Activated T-cell treated with anti-CD3 and anti-CD28 coated beads for 1 hour (primary cell): ENCODE measurements at places on chromosomes 5 and 9.

DNA sequence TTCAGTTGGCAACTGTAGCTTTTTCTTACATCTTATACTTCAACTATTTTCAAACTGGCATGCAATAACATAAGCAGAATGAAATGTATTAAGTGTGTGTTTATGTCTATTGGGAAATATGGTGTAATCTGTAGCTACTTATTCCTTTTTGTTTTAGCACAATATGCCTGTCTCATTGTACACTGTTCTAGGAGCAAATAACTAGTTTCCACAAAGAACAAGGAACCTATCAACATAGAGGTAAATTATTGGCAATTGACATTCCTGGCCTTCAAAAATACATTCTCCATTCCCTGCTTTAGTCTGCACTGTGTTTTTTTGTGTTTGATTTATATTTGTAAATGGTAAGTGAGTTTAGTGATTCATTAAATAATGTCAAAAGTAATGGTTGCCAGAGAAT, 75.7 kb downstream of the FBXL7 start:
- no peak for DNase-seq

- DNase-seq, result no peak
Measured at GRCh38 chr5:158999339-158999738, 100.4 kb downstream of the EBF1 start.

GRCh38 chr9:76873056-76873792, 32.7 kb downstream of the PRUNE2 start:
- no peak for DNase-seq

- no peak for DNase-seq
Measured at GRCh38 chr5:147162740-147163139, 72.1 kb upstream of the STK32A start.

DNA sequence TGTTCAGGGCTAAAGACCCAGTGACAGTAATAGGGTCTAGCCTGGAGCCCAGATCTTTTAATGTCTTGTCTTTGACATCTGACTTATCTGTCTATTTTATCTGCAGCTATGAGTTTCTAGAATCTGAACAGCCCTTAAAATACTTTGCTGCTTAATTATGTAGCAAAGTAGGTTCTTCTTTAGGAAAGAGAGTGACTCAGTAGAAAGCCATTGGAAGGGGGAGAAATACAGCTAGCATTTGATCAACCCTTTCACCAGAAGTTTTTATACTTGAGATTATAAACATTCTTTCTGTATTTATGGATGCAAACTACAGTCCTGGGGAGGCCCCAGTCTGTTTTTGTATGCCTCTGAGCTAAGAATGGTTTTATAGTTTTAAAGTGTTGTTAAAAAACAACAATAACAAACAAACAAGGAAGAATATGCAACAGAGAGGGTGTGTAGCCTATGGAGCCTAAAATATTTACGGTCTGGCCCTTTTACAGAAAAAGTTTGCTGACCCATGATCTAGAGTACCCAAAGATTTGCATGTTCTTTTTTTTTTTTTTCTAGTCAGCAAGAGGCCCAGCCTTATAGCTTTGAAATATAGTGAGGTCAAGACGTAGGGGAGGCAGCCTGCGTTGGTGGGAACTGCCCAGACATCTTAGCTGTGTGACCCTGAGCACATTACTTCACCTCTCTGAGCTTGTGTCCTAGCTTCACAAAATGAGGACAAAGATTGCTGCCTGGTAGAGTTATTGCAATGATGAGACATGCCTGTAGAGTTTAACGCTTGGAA, 9.7 kb downstream of the GSN start:
- DNase-seq, result no peak

GRCh38 chr5:155833287-155833686, 493.7 kb upstream of the SGCD start:
- no peak for DNase-seq

GRCh38 chr5:154287136-154287535, 96.6 kb downstream of the GALNT10 start:
- no peak for DNase-seq

GRCh38 chr5:142006363-142007236, 6.2 kb downstream of the GNPDA1 start:
- no peak for DNase-seq

- DNase-seq, result no peak
Measured at GRCh38 chr9:123162791-123163345, 105.5 kb downstream of the STRBP start.

- no peak for DNase-seq
Measured at GRCh38 chr5:122112733-122113558, 16.4 kb upstream of the ZNF474 start.
